SHP77 treated with DMSO at 0.1 percent for 48 hours (cell line): ENCODE measurements at places on chromosomes 6 and 20.

GRCh38 chr6:163985710-163986109 lies 571.2 kb downstream of the QKI start:
- no peak for DNase-seq

GRCh38 chr6:133939778-133940667 lies 13.0 kb upstream of the TBPL1 start:
- DNase-seq, result no peak

- DNase-seq, result no peak
Measured at GRCh38 chr6:144378437-144378836, 93.3 kb downstream of the UTRN start.

GRCh38 chr6:170088582-170088955 lies 202.3 kb downstream of the DLL1 start:
- DNase-seq, result no peak

DNA sequence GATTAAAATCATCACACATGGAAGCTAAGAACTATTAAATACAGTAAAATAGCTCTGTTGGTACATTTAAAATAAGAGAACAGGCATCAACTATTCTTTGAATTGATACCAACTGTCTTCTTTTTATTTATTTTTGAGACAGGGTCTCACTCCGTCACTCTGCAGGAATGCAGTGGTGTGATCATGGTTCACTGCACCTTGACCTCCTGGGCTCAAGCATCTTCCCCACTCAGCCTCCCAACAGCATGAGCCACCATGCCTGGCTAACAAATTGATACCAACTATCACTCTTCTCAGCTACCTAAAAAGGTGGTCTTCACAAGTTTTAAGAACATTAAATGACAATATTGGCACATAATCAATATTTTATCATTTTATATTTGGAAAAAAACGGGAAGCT lies 7.8 kb upstream of the PNISR start:
- no peak for DNase-seq

- DNase-seq, result no peak
Measured at GRCh38 chr6:136359851-136360250, 70.2 kb upstream of the BCLAF1 start.

DNA sequence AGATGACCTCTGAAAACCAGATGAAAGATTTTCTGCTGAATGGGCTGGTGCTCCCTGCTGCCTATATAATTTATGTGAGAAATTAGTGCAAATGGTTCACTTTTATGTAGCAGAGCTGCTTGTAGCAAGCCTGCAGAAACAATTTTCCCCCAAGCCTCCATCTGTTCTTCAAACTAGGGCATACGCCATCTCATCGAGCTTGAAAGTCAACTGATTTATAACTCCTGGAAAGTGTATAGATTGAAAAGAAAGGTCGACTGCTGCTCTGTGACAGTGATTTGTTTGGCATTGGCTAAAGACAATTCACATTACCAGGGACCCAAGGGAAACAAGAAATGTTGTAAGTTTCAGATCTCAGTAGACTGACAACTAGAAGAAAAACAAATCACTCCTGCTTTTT lies 93.3 kb downstream of the PACRG start:
- DNase-seq, result no peak

DNA sequence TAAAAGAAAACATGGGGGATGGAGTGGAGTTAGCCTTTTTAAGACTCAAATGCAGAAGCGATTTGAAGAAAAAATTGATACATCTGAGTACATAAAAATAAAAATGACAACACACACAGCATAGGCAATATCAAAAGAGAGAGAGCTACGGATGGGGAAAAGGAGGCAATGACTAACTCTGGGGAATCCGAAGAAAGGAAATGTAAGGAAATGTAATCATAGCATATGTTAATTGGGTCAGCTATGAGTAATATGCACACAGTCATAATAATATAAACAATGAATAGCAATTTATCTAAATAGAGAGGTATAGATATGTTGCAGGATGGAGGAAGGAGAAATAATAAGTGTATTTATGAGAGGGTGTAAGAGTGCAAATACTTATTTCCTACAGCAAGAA lies 83.4 kb downstream of the NOL4L start:
- DNase-seq, result no peak

DNA sequence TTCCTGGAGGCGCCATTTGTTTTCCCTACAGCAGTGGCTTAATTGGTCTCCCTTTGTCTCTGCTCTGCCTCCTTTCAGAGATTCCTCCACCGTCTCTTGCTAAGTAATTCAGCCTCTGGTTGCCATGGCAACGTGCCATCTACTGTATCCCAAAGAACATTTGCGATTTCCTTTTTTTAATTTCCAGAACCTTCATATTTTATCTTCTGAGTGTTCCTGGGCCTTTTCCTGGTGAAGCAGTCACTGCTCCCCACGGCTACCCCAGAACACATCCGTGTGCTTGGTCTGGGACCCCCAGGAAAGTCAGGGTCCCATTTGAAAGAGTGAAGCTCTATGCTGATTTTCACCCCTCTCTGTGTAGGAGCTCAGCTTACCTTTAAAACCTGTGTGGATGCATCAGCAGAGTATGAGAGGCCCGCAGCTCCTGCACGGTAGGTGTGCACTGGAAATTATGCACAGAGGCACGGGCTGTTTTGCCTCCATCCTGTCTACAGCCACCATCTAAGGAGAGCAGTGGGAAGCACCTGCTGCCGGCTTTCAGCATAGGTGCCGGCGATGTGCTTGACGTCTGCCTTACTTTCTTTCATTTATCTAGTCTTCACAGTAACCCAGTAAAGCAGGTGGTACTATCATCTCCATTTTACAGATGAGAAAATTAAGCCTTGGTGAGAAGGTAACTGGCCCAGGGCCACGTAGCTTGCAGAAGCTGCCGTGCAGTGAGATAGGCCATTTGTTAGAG lies 122.8 kb downstream of the SYCP2 start:
- DNase-seq, result no peak
